Lung (tissue), 17 donors: ENCODE measurements at places on chromosomes 2 and 18. TPM values are rescaled to one million over a fixed set of nuclear protein-coding genes. Genes with fewer than 3 reads are reported as not detected.
A peak's percentile ranks its signal among the peaks of the same experiment; 100 is the strongest.

The SRBD1 gene
- 14.8 TPM for total RNA-seq

- DNase-seq: no peak
Measured at GRCh38 chr2:223365158-223365679, 236.9 kb downstream of the SCG2 start.

GRCh38 chr2:147161746-147162145 lies 683.1 kb upstream of the ACVR2A start:
- DNase-seq: no peak

The COBLL1 gene
- total RNA-seq: 86.5 TPM

GRCh38 chr18:28984731-28985130 lies 807.8 kb upstream of the CDH2 start:
- DNase-seq: no peak

DNA sequence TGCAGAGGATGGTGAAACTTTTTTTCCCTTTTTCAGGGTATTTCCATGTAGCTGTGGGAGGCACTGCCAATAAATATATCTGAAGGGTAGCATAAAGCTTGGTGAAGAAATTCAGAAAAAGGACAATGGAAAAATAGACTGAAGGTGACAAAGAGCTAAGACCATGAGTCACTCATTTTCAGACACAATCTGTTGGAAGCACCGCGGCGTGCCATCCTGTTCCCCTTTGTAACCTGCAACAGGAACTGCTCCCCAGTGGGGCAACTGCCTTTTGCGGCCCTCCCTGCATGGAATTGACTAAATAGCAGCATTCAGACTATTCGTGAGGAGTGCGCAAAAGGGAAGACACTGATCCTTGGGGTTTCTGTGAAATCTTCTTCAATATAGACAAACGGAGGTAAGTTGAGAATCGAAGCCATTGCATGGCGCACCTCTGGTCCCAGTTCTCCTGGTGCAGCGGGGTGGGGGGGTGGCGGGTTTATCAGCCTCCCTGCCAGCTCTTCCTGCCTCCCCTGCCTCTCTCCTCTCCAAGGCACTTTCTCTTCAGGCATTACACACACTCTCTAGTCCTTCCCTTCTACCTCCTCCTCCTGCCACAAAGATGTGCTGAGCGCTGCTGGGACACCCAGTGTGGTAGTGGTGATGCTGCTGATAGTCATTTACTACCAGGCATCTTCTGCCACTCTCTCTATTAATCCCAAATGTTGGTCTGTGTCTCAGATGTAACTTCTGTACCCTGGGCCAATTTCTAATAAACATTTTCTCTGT lies 126.2 kb upstream of the TMEM200C start:
- no peak for DNase-seq

The ATIC gene
- 44.3 TPM for total RNA-seq

DNA sequence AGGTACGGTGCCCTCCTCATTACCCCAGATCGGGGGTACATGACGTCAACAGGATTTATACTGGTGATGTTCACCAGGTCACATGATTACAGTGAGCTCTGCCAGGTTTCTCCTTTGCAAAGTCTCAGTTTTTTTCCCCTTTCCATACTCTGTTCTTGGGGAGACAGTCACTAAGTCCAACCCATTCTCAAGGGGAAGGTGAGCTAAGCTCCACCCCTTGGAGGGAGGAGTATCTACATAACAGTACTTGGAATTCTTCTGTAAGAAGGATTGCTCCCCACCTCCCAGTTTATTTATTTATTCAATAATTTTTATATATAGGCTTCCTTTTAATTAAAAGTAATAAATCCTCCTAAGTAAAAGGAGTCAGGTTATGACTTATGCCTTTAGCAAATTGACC lies 34.1 kb upstream of the SOS1 start:
- DNase-seq: no peak

The EVX2 gene
- total RNA-seq: not detected

- DNase-seq: no peak
Measured at GRCh38 chr2:239462671-239463506, 62.1 kb upstream of the HDAC4 start.

- peak; percentile 32 for DNase-seq
Measured at GRCh38 chr2:238945433-238946150, 97.7 kb downstream of the TWIST2 start.

- DNase-seq: no peak
Measured at GRCh38 chr2:1254662-1255343, 158.5 kb upstream of the TPO start.

The TUBA3E gene
- not detected for total RNA-seq

The BCS1L gene
- total RNA-seq: 21.4 TPM

- no peak for DNase-seq
Measured at GRCh38 chr2:26904839-26905238, 56.9 kb downstream of the DPYSL5 start.

The AFF3 gene
- 90.9 TPM for total RNA-seq

DNA sequence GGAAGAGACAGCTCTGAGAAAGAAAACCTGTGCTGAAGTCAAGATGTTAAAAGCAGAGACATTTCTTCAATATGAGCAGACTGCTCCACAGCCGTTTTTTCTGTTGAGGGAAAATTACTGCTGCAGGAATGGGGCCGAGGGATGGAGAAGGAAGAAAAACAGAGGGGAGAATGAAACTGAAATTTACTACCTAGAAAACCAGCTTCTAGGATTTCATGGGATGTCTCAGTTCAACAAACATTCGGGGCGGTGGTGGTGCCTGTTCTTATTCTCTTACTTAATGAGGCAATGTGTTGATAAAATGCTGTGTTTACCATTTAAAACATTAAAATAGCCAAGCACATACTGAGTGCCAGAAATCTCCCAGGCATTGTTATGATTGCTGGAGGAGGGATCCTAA lies 557.1 kb upstream of the MEX3C start:
- DNase-seq: no peak

- no peak for DNase-seq
Measured at GRCh38 chr2:84946204-84947009, 24.6 kb upstream of the KCMF1 start.

GRCh38 chr2:46460241-46460921 lies 19.0 kb upstream of the TMEM247 start:
- peak; percentile 89 for DNase-seq

DNA sequence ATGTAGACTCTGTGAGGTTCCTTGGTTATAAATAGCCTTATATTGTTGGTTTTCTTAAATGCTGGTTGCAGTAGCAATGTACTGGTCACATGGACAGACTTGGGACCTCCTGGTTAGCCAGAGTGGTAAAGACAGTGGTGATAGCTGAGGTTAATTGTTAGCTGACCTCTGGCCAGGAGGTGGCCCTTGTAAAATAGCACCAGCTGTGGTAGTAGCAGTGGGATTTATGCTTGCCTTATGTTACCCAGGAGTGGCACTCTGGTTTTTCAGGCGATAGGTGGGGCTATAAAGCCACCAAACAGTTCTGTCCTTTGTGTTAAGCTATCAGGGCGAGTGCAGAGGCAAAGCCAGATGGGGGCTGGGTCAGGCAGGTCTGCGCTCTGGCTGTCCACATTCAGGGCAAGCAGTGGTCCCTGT lies 94.8 kb upstream of the SRD5A2 start:
- DNase-seq: no peak

DNA sequence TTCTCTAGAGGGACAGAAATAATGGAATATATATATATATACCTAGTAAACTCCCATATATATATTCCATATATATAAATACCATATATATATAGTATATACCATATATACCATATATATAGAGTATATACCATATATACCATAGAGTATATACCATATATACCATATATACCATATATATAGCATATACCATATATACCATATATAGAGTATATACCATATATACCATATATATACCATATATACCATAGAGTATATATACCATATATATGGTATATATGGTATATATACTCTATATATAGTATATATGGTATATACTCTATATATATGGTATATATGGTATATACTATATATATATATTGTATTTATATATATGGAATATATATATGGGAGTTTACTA lies 62.0 kb upstream of the CAVIN2 start:
- no peak for DNase-seq

DNA sequence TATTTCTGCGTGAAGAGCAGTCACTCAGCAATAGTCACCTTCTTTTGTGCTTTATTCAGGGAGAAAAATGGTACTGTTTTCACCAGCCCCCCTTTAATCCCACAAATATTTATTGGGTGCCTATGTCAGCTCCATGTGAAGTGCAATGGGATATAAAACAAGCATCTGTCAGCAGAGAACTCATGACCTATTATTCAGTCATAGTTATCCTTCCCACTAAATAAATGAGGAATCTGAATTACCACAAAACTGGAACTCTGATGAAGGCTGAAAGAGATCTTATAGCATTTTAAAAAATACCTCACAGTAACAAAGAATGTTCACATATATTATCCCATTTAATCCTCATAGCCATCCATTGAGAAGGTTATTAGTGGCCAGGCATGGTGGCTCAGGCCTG lies 45.8 kb downstream of the DHX57 start:
- DNase-seq: no peak

DNA sequence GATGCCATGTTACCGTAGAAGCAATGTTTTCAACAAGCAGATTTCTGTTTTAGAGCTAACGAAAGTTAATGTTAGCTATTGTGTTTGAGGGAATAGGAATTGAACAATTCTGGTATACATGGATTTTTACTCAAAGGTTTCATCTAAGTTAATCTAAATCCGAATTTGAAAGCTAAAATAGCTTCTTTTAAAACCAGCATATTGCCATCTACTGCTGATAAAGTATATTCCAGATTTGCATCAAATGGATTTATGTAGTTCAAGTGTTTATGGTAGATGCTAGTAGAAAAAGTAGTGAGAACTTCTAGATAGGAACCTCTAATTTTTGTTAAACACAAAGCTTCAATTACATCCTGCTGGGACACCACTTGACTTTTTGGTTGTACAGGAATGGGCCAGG lies 1569.5 kb upstream of the NXPH2 start:
- peak; percentile 15 for DNase-seq

GRCh38 chr18:6593142-6593885 lies 136.2 kb upstream of the ARHGAP28 start:
- no peak for DNase-seq

- DNase-seq: no peak
Measured at GRCh38 chr2:201959198-201959597, 74.5 kb upstream of the FZD7 start.

DNA sequence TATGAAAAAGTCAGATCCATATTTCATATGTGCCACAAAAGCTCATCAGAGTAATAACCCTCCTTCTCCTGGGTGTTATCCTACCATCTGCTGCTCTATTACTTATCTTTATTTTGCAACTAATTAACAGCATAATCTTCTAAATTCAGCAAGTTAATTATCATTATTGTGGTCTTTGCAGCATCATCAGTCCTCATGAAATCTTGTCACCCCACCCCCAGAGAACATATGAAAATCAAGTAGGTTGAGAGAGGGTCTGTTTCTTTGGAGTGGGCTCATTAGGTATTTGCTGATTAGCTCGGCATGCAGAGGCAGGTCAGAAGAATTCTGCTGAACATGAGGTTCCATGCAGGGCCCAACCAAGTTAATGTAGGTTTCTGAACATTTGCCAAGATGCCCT lies 64.8 kb downstream of the ATF2 start:
- no peak for DNase-seq

DNA sequence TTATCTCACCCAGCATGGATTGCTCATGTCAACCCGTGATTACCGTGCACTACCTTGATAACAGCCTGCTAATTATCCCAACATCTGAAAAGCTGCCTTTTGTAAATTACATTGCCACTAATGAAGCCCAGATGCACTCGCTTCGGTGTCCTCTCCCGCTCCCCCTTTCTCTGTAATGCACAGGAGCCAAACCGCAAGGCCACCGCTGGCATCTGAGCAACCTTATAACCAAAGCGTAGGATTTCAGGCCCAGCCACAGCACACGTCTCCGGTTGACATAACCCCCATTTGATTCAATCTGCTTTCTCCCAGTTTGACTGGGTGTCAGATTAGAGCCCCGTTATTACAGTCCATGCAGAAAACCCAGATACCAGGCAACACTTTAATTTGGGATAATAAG lies 341.2 kb downstream of the ALK start:
- no peak for DNase-seq

The TMEM18 gene
- 22.8 TPM for total RNA-seq

- DNase-seq: no peak
Measured at GRCh38 chr2:182625814-182626213, 90.2 kb upstream of the DNAJC10 start.

- DNase-seq: no peak
Measured at GRCh38 chr2:152894051-152894450, 175.6 kb downstream of the ARL6IP6 start.

The ALPI gene
- total RNA-seq: not detected

DNA sequence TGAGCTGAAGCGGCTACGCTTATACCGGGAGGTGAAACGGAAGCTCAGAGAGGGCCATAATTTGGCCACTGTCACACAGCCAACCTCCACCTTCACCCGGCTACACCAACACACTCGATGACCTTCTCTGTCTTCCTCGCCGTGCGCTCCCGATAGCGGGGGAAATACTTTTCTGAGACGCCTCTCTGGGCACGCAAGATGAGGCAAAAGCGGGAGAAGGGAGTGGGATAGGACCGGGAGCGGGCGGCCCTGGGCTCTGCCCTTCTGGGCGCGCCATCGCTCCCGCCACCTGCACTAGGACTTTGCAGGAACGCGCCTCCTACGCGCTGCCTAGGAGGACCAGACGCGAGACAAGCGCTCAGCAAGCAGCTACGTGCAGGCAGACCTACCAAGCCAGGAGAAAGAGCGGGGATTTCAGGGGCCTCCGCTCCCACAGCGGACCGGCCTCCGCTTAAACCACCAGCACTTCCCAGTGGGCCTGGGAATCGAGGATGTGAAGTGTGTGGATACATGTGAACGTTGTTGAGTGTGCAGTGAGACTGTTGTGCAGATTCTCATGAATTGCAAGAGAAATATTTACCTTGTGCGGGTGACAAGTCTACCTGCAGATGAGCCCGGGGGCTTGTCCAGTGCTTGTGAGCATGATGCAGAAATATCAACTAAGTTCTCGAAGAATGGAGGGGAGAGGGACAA lies 11.4 kb downstream of the SIX3 start:
- no peak for DNase-seq

GRCh38 chr2:232377841-232378734 lies 463 bp upstream of the ALPP start:
- no peak for DNase-seq

- no peak for DNase-seq
Measured at GRCh38 chr2:69043736-69044400, 30.9 kb downstream of the ANTXR1 start.

GRCh38 chr2:104766683-104767082 lies 87.2 kb upstream of the POU3F3 start:
- no peak for DNase-seq

- DNase-seq: no peak
Measured at GRCh38 chr18:39946623-39947061, 2008.4 kb upstream of the PIK3C3 start.

The IL1F10 gene
- not detected for total RNA-seq
